AG10803 (cell line): ENCODE measurements at places on chromosomes 1 and 21.

DNA sequence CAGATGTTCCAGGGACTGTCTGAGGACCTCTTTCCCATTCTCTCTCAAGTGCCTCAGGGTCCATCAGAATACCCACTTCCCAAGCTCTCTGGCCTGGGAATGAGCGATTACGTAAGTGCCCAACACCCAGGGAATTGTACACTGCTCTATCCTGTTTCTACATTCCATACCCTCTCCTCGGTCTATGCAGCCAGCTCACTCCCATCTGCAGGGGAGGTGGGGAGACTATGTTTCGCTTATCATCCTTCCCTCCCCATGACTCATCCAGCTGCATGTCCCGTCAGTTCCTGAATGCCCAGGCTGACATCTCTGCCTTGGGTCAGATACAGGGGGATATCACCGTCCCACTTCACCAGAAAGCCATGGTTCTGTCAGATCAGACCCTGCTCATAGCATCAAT lies 34.5 kb upstream of the CD1D start:
- no peak for DNase-seq

GRCh38 chr1:87179851-87180519 lies 148.7 kb upstream of the LMO4 start:
- DNase-seq: no peak

DNA sequence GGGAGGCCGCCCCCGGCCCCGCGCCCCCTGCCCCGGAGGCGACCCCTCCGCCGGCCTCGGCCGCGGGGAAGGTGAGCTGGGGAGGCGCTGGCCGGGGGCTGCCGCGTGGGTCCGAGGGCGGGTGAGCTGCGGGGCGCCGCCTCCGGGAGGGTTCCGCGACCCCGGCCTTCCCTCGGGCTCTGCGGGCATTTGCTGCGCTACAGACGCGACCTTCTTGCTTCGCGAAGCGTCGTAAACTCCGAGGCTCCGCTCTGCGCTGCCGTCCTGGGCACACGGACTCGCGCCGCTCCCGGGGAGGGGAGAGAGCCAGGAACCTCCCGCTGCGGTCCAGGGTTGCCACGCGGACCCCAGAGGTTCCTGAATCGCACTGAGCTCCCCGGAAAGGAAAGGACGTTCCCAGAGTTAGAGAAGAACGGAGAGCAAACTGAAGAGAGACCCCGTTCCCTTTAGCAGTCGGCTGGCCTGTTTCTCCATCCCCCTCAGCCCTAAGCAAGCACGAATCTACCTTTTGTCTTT lies 345 bp downstream of the SLX9 start:
- DNase-seq: no peak

GRCh38 chr21:44990921-44991320 lies 51.1 kb downstream of the SLX9 start:
- no peak for DNase-seq

- DNase-seq: no peak
These were observed 305.4 kb downstream of the TTLL7 start for GRCh38 chr1:83693427-83694126.

DNA sequence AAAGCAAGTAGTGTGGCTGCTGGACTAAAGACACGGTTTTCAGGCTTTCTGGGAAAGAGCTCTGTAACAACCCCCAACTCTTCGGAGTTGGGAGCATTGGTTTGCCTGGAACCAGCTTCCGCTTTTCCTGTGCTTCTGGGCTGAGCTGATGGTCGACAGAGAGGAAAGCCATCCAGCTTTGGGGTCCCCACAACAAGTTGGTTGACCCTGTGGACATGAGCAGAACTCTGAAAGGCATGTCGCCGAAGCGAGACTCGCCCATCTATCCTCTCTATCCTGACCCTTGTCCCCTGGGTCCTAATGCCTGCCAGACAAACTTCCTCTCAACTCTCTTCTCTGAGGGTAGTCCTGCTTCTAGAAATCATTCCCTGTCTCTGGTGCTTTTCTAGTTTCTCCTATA lies 31.9 kb upstream of the FCGR2A start:
- peak; percentile 9 for DNase-seq

DNA sequence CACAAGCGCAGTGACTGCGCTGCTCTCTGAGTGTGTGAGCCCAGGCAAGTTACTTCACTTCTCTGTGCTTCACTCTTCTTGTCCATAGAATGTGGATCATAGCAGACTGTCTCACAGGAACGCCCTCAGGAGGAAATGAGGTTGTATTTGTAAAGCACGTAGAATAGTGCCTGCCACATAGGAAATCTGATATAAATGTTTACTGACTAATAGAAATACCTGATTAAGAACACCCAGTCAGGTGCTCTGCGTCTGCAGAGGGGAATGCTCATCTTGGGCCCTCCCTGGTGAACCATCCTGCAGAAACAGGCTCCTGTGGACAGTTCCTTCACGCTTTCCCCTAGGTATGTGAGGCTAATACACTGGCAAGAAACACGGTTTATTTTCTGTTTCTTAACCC lies 100.3 kb downstream of the BEND5 start:
- no peak for DNase-seq

DNA sequence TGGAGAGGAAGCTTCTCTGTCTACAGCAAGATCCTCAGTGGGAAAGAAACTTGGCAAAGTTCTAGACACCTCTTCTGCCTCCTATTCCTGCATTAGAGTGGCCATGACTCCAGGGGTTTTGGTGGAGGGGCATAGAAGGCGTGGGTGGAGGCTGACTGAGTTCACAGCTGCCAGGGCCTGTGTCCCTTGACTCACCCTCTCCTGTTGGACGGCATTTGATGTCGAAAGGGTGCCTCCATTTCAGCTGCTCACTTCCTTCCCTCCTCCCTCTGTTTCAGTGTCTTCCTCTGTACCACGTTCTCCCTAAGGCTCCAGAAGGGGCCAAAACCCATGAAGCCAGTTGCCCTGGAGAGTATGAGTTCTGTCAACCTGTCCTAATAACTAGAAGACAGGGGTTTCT lies 632 bp downstream of the TMEM79 start:
- DNase-seq: no peak

DNA sequence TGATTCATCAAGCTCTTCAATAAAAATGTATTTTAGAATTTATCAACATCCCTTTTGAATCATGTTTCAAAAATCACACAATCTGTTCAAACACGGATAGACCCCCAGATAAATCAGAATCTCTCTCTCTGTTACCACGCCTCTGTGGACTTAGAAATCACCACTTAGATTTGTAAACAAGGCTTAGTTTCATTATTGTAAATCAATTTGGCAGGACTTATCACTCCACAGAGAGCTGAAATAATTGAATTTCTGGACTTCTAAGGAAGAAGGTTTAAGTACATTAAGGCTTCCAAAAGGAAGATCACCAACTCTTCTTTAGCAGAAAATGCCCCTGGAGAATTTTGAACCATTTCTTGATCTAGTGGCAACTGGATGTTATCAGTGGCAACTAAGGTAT lies 100.4 kb downstream of the APP start:
- no peak for DNase-seq

DNA sequence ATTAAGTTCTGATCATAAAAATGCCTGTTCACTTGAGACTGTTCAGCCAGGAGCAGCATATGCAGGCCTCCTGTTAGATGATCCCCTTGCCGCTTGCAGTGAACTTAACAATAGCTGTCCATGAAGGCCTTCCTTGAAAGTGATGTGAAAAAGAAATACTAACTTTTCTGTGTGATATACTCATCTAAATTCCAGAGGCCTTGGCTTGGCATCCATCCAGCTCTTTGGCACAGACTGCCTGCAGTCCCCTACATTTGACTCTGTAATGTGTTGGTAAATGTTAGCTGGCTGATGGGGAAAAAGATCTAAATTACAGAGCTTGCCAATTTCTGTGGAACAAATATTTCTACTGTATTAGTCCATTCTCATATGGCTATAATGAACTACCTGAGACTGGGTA lies 73.7 kb downstream of the KCNK2 start:
- peak; percentile 64 for DNase-seq

- DNase-seq: peak; percentile 25
These were observed 42.4 kb upstream of the LRRC8C start for GRCh38 chr1:89590341-89591080.

- no peak for DNase-seq
These were observed 7.6 kb downstream of the CLSPN start for GRCh38 chr1:35762141-35762540.

- DNase-seq: no peak
These were observed 17.7 kb downstream of the RGS8 start for GRCh38 chr1:182666706-182667105.

DNA sequence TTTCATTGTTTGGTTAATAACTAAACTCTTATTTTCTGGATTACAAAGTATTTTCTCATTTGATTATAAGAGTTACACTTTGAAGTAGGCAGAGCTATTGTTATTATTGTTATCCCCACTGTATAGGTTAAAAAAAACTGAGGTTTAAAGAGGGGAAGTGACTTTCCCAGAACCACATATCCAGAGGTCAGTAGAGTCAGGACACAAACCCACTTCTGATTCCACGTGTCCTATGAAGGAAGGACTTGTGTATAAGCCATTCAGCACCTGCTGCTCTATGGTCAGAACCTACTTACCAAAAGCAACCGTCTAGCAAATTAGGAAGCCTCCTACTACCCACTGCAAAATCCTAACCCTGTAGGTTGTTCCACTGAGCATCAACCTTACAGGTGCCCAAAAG lies 291.3 kb downstream of the TM2D1 start:
- DNase-seq: no peak

DNA sequence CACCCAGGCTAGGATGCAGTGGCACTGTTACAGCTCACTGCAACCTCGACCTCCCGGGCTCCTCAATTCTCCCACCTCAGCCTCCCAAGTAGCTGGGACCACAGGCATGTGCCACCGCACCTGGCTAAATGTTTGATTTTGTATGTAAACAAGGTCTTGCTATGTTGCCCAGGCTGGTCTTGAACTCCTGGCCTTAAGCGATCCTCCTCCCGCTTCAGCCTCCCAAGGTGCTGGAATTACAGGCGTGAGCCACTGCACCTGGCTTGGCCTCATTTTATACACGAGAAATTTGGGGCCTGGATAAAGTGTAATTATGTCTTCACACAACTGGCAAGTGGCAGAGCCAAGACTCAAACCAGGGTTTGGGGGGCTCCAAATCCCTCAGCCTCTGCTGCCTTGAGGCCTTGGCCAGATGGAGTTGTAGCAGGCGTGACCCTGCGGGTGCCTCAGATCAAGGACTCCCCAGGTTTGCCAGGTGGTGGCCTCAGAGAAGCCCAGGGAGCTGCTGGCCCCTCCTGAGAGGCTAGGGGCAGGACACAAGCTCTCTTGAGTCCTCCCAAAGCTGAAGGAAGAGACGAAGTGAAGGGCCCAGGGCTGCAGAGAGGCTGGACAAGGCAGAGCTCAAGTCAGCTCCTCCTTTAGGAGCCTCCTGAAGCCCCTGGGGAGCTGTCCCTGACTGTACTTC lies 61.7 kb downstream of the MDM4 start:
- DNase-seq: no peak
